ENCODE measurements at places on chromosomes 13 and 19. TPM values are rescaled to one million over a fixed set of nuclear protein-coding genes. Genes with fewer than 3 reads are reported as not detected.

The VAV1 gene
- total RNA-seq: 1.1 TPM

The PLPP2 gene
- total RNA-seq: 75.9 TPM

The PDCD2L gene
- 5.9 TPM for total RNA-seq

The GRWD1 gene
- 38.2 TPM for total RNA-seq

The IGFL2 gene
- total RNA-seq: 39.2 TPM

The NANOS2 gene
- total RNA-seq: not detected

The CEACAM8 gene
- total RNA-seq: 0.18 TPM
